ENCODE measurements at places on chromosomes 1 and 21. TPM values are rescaled to one million over a fixed set of nuclear protein-coding genes. Genes with fewer than 3 reads are reported as not detected.

OR2L5 gene
- total RNA-seq: not detected

SPATA1 gene
- total RNA-seq: 0.52 TPM

DDAH1 gene
- 98.7 TPM for total RNA-seq

VASH2 gene
- total RNA-seq: 4.7 TPM

TNFRSF18 gene
- total RNA-seq: not detected

LCE1B gene
- total RNA-seq: not detected

GRCh38 chr1:168683871-168684270, 45.1 kb downstream of the DPT start:
- DNase-seq: no peak

- DNase-seq: no peak
These were observed 38.0 kb upstream of the RGS5 start for GRCh38 chr1:163240705-163241104.

- no peak for DNase-seq
These were observed 53.2 kb downstream of the LACTBL1 start for GRCh38 chr1:22919341-22920025.

GRCh38 chr1:244971552-244972216, 107.3 kb upstream of the HNRNPU start:
- DNase-seq: no peak

DNA sequence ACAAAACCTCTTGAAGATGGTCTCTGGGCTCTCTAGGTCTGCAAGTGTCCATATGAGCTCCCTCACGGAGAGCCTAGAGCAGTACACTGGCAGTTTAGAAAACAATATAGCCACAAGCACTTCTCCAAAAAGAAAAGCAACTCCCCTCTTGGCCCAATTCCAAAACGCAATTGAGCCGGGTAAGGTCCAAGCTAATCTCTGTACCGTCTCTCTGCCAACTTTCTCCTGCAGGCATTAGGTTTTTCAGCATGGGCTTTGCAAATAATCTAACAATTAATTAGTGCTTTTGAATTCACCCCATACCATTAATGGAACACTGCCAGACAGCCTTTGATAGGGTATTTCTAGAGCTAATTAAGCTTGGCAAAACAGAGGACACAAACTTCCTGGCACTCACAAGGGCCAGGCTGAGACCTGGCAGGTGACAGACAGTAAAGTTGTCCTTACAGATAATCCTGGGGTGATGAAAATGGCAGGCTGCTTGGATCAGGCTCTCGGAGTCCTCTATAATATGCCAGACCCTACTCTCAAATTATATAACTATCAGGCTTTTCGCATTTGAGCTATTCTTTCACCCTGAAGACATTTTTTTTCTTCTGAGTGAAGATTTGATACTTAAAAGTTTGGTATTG, 39.8 kb downstream of the TGFBR3 start:
- DNase-seq: peak; percentile 48

- DNase-seq: no peak
These were observed 34.1 kb downstream of the UBASH3A start for GRCh38 chr21:42437786-42438185.

DNA sequence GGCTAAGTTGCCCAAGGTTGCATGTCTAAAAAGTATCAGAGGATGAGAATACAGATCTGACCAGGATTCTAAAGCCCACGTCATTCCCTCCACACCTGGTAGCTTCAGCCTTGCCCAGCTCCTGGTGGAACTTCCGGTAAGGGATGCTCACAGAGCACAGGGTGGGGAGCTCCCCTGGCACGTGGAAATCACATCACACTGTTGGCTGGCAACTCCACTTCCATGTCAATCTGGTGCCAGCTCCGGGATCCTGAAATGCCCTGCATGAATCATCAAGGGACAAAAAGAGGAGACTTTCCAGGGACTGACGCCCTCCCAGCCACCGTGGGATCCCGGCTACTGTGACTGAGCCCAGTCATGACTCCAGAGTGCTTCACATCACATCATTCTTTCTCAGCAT, 12.4 kb upstream of the BCAR3 start:
- DNase-seq: peak; percentile 21

DNA sequence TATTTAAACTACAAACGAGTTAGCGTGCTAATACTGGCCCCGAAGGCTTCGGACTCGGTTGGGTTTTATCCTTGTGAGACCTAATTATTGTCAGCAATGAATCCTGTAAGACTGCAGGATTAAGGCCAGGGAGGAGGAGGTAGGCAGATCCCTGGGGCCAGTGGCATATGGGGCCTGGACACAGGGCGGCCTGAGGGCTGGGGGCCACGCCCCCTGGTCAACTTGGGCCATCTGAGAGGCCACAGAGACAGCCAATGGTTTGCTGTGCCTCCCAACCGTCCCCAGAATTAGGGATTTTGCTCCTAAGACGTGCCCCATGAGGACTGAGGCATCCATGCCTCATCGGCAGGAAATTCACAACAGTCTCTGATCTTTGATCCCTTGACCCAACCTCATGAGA, 31.1 kb upstream of the DISP3 start:
- DNase-seq: no peak

DNA sequence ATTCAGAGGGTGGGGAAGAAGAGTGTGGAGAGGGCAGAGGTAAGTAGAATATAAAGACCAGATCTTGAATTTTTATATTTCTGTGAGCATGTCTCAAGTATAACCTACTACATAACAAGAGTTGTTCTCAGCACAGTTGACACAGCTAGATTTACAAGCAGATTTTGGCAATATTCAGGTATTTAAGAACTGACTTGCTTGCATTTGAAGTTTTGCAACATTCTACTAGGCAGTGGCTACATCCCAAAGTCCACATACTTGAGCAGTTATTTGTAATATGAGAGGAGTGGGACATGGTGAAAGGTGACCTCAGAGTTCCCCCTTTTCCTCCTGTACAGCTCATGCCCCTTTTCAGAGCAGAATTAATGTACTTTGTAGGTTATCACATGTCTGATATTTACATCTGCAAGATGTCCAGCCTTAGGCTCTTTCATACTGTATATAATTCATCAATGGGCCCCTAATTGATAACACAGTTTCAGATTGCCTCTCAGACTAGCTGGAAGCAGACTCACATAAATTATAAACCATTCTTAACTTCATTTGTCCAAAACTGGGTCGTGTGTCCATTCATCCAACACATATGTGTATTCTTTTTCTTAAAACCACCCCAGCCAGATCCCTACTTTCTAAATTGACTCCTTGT, 136.7 kb upstream of the RAVER2 start:
- DNase-seq: no peak

- DNase-seq: peak; percentile 56
These were observed 24.1 kb downstream of the GPR3 start for GRCh38 chr1:27416387-27417111.

DNA sequence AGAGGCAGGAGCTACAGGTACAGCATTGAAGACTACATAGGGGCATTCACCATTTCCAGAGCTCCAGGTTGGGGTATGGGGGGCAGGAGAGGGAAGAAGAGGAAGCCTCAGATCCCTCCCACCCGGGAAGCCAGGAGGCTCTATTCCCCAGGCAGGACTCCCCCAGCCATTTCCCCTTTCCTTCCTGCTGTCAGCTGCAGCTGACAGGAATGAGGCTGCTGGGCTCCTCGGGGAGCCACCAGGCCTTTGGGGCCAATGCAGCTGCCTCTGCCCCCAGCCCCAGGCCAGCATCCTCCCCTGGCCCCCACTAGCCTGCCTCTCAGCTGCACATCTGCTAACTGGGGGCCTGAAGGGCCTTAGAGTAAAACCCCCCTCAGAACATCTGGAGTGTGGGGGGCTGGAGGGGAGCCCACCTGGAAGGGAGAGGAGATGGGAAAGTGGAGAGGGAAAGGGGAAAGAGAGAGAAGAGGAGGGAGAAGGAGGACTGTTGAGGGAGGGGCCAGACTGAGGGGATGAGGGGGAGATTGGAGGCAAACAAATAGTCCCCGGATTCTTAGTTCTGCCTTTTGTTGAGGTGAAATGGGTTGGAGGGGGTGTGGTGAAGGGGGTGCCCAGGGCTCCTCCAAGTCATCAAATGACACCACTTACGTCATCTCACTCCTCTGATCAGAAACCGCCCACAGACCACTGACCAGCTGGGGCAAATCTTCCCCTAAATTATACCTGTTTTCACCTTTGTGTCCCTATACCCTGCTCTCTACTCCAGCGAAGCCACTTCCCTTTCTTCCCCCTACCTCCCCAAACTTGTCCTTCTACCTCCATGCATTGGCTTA, 58.0 kb downstream of the LGR6 start:
- no peak for DNase-seq

DNA sequence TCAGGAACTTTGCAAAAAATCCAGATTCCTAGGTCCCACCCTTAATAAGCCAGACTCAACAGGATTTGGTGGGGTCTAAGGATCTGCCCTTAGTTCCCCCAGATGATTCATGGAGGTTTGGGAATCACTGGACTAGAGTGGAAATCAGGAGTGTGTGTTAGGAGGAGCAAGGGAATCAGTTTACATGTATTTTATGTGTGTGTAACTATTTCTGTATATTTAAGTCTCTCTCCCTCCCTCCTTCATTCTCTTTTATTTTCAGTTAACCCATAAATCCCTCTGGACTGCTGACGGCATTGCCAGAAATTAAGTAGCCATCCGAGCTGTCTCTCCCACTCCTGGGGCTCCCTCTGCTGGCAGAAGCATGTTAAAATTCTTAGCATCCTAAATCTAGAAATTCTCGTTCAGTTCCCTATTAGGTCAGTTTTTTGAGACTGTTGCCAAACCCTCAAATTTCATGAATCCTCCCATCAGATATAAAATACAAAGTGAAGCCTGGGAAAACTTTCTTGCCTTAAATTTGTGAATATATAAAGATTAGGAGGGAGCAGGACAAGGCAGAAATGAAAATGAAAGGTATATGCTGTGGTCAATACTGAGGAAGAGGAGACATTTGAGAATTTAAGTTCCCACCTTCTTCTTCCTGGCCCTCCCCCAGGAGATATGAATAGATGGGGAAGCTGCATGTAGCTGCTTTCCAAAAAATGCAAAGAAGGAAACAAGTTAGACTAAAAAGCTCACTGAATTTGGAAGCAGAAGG, 11.7 kb upstream of the HSD11B1 start:
- DNase-seq: peak; percentile 90

GRCh38 chr1:32125313-32125712, 17.5 kb downstream of the KPNA6 start:
- DNase-seq: no peak

GRCh38 chr1:202644219-202645096, 65.8 kb downstream of the SYT2 start:
- no peak for DNase-seq

DNA sequence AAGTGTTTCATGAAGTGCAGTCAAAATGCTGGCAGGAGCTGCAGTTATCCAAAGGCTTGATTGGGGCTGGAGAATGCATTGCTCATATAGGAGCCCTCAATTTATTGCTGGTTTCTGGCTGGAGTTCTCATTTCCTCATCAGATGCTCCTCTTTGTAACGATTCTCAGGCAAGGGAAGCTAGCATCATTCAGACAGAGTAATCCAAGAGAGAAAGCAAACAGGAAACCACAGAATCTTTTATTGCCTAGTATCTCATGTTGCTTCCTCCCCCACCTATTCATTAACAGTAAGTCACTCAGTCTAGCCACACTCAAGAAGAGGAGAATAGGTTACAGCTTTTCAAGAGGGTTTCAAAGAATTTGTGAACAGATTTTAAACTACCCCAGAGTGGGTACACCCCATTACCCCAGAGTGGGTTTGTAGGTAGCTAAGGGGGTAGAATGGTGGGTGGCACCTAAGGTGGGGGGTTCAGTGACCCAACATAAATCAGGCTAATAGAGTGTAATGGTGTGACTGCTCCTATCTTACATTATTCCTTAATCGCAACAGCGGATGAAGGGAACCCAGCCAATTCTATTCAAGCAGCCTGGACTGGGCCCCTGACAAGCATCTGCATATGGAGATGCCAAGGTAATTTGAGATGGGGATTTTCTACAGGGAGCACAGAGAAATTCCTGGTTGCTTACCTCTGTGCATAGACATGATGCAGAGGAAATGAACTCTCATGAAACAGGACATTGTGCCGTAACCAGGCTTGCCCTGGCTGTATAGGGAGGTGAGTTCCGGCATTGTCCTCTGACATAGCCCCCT, 67.1 kb downstream of the KCNJ15 start:
- no peak for DNase-seq

- no peak for DNase-seq
These were observed 7.6 kb upstream of the RXRG start for GRCh38 chr1:165452336-165453130.

- DNase-seq: no peak
These were observed 132.6 kb downstream of the ETS2 start for GRCh38 chr21:38938343-38938742.

DNA sequence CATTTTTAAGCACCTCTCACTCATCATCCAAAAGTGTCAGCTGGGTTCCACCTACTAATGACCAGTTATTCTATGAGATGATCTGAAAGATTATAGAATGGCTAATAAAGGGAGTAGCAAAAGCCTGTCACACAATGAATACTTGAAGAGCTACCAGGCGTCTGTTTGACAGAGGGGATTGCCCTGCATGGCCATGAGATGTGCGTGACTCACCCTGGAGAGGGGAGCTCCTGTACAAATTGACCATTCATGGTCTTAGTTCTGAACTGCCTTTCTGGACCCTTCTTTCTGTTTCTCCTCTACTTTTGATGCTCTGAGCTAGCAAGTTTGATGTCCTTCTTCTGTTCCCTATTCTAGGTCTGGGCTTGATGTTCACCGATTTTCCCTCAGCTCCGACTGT, 85.2 kb upstream of the ABCD3 start:
- DNase-seq: no peak

DNA sequence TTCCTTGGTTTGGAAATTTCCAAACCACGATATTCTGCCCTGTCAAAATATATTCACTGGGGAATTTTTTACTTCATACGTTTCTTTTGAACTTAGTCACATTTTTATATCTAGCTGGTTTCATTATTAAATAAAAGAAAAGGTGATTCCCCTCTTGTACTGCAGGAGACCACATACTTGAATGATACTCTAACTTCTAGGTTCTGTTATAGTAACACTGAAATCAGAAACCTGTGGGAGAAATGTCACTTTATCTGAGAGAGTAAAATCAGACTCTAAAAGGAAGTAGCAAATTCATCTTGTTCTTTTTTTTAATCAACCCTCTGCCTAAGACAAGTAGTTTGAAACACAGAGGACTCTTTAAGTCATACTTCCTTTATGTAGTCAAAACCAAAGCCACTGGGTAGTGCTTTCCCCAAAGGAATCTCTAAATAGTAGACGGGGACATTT, 34.4 kb downstream of the MRPL39 start:
- no peak for DNase-seq

DNA sequence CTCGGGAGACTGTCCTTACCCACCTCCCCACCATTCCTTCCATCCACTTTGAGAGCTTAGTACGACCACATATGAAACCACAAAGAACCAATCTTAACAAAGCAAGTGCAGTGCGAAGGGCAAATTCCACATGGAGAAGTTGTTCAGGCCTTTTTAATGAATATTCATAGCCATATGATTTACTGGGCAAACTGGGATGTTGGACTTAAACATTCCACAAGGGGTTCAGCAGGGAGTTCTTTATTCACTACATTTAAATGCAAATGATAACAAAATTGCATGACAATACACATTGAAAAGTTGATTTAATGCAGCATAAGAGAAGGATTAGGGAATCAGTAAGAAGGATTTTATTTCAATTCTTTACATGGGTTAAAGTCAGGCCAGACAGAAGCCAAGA, 14.7 kb downstream of the NMNAT2 start:
- DNase-seq: no peak

GRCh38 chr21:17554679-17555465, 42.0 kb downstream of the CXADR start:
- DNase-seq: no peak

Data from Calu3 (cell line).